ENCODE measurements at places on chromosomes 7 and 10.

GRCh38 chr7:148563583-148564274 lies 26.8 kb upstream of the C7orf33 start:
- DNase-seq: no peak

DNA sequence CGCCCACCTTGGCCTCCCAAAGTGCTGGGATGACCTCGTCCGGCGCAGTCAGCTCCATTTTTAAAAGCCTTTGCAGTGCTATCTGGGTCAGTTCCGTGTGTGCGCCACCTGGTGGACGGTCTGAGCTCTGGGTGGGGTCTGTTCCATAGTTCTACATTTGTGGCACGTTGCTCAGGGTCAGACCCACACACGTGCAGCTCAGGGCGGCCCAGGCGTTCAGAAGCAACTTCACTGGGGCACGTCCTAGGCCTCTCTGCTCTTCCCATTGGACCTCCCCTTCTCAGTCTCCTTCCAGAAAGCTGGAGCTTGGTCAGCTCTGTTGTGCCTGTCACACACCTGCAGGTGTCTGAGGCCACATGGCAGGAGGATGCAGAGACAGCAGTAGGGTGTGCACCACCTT lies 137.9 kb downstream of the DNAJB6 start:
- no peak for DNase-seq

DNA sequence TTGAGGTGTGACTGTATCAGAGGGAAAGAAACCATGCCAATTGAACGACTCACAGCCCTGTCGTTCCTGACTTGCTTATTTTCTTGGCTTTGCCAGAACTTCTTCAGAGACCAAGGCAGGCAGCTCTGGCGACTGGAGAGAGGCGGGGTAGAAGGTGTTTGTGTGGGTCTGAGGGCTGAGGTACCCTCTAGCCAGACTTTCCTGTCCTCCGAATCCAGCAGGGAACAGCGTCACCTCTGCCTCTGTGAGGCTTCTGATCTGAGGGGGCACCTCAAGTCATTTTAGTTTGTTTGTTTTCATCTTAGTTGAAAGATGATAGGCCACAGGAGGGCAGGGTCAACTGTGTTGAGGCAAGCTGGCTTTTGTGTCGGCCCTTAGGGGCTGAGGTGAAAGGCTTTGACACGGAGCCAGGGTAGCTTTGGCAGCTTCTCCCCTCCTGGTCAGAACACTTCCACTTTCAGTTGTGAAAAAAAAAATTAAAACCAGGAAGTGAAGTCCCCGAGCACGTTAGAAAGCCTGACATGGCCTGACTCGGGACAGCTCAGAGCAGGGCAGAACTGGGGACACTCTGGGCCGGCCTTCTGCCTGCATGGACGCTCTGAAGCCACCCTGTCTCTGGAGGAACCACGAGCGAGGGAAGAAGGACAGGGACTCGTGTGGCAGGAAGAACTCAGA lies 1.9 kb downstream of the ACSL5 start:
- peak; percentile 21 for DNase-seq

GRCh38 chr7:134441264-134441663 lies 17.6 kb downstream of the AKR1B1 start:
- no peak for DNase-seq

DNA sequence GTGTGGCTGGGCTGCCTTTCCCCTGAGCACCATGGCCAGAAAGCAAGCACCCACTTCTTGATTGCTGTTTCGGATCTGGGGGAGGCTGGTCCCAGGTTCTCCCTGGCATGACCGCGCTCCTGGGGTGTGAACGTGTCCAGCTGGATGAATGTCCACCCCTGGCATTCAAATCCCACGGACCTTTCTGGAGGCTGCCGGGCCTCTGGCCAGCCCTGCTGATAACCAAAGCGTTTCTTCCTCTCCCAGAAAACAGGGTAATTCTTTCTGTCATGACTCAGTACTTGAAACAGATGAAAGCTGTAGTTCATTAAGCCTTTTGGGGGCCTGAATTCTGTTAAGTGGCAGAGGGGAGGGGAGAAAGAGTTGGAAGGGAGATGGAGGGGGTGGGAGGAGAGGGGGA lies 73.1 kb upstream of the SAMD8 start:
- no peak for DNase-seq

- DNase-seq: no peak
Observed at GRCh38 chr7:31382722-31383121, 42.2 kb upstream of the NEUROD6 start.

DNA sequence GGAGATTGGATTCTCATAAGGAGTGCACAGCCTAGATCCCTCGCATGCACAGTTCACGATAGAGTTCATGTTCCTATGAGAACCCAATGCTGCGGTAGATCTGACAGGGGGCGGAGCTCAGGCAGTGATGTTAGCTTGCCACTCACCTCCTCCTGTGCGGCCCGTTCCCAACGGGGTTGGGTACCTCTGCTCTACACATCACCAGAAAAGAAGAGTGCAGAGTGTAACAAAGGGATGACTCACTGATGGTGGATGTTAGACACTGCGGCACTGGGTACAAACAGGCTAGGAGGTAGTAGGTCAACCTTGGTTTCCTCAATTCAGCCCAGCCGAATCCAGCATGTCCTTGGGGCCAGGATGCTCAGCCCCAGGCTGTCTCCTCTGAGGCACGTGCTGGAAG lies 66.8 kb upstream of the CHST15 start:
- no peak for DNase-seq

DNA sequence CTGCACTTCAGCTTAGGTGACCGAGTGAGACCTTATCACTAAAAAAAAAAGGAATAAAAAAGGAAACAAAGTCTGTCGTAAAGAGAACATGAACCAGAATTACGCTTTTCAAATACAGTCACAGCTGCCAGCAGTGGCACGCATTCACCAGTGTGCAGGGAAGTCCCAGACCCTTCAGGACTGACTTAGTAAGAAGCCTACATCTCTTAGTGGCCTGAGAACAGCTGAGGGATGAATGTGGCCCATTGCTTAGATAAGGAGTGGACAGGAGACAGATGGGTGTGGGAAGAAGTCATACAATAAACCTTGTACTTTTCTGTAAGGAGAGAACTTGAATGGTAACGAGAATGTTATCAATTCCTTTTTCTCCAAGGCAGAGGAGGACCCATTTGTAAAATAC lies 178.5 kb downstream of the JCAD start:
- no peak for DNase-seq

GRCh38 chr7:48964074-48964473 lies 39.7 kb downstream of the CDC14C start:
- no peak for DNase-seq

DNA sequence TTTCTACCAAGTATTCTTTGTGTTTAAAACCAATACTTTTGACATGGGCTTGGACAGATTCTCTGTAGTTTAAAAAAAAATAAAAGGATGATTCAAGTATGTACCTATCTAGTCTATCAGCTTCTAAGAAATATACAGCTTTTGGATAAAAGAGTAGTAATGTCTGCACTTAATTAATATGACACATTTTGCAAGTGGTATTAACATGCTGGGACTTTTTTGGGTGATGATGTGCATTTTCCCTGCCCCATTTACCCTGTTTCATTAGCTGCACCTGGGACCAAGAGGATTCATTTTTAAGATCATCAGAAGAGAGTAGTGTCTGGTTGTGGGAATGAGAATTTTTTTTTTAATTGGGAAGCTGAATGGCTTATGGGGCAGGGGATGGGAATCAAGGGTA lies 236.2 kb upstream of the KLF14 start:
- DNase-seq: no peak

GRCh38 chr7:129675521-129675920 lies 64.0 kb downstream of the NRF1 start:
- DNase-seq: no peak

DNA sequence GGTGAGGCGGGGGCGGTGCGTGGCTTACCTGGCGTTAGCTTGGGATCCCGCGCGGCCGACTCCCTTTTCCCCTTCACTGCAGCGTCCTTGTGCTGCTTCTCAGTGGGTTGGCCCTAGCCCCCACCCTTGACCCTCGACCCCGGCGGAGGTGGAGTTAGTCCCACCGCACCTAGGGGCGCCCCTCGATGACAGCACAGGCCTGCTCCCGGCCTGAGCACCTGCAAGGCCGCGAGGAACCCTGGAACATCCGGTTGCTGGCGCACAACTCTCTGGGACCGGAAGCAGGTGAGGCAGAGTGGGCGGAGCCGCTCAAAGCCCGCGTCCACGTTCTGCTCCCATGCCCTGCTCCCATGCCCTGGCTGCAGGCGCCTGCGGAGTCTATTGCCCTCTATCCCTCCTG lies 266.9 kb downstream of the USP6NL start:
- no peak for DNase-seq

- no peak for DNase-seq
Observed at GRCh38 chr7:135248546-135248945, 14.9 kb downstream of the STRA8 start.

DNA sequence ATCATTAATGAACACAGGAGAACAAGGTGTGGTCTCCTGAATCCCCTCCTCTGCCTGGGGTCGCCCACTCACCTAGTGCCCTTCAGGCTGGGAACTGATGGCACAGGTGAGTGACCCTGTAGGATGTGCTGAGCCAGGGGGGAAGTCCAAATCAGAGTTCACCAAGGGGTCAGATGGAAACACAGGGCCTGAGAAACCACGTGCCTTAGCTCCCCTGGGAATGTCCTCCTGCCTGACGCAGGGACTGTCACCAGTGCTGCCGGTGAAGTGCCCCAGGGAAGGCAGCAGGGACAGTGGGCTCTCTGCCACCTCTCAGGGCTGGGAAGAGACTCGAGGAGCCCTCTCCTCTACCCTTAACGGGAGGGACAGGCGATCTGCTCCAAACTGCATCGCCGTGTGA lies 5.8 kb upstream of the PYROXD2 start:
- DNase-seq: no peak

DNA sequence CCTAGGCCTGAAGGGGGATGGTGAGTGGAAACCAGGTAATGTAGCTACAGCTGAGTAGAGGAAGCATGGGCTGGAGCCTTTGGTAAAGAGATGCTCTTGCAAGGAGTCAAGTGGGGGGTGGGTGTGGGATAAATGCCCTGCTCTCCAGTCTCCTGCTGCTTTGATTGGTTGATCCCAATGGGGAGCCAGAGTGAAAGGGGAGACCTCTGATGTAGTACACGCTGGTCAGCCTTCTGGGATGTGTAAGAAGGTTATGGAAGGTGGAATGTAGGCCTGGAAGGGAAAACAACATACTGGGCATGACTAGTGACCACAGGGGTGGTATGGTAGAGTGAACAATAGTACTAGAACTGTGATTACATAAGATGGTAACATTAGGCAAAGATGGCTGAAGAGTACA lies 44.3 kb downstream of the TET1 start:
- no peak for DNase-seq

DNA sequence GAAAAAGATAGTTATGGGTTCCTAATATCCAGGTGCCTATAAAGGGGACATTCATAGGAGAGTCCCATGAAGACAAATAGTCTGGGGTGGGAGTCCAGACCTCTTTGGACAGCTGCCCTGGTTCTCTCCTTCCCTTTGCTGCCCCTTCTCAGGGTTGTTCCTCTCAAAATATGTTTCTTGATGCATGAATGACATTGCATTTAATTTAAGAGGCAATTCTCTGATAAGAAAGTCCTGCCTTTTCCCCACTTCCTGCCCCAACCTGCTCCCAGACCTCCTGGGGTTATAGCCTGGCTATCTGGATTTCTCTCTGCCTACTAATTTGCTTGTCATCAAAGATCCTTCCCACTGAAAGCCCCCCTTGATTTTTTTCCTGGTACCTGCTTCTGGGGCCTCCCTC lies 12.5 kb upstream of the BTRC start:
- DNase-seq: no peak

GRCh38 chr7:22549051-22549450 lies 49.1 kb upstream of the STEAP1B start:
- no peak for DNase-seq

DNA sequence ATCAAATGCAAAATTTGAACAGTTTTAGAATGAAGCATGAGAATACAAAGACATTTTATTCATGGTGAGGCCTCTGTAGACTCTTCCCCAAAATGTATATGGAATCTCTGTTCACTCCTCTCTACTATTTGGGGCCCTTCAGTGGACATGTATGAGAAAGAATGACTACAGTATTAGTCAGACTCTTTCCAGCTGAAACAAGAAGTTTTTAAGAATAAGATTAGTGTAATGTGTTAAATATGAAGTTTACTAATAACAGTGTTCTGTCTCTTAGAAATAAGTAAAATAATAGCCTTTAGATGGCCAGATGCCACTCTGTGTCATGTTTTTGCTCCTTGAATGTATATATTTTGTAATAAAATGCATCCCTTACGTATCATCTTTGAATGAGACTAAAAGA lies 585.6 kb downstream of the SUGCT start:
- no peak for DNase-seq

DNA sequence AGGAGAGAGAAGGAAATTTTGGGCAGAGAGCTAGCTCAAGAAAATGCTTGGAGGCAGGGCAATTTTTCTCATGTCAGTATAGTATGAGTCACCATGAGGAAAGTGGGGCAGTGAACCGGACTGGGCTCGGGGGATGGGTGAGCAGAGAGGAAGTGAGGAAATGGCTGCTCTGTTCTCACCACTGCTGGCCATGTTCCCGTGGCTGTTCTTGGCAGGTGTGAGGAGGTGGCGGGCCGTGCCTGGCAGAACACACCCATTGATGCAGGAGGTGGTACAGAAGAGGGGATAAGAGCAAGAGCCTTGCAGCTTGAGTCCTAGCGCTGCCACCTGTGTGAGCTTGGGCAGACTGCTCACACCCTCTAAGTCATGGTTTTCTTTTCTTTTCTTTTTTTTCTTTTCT lies 304.4 kb upstream of the LYZL1 start:
- DNase-seq: no peak

DNA sequence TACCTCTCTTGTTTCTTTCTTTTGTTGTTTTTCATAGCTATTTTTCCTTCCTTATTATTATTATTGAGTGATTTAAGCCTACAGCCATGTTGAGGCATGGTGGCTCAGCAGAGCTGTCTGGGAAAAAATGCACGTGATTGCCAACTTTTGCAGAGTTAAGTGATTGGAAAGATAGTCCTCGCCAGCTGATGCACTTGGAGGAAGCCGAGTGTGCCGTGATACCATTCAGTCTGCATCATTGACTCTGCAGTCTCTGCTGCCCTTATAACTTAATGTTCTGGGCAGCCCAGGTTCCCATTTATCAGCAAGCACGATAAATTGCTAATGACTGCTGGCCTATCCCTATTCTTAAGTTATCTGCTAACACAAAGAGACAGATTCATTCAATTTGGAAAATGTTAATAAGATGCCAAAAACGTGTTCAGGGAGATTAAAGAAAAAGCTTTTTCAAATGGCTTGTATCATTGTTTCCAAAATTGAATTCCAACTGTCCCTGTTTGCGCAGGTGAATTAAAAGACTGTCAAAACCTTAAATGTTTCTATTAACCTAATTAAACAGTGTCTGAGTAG lies 232.9 kb upstream of the NPY start:
- no peak for DNase-seq

DNA sequence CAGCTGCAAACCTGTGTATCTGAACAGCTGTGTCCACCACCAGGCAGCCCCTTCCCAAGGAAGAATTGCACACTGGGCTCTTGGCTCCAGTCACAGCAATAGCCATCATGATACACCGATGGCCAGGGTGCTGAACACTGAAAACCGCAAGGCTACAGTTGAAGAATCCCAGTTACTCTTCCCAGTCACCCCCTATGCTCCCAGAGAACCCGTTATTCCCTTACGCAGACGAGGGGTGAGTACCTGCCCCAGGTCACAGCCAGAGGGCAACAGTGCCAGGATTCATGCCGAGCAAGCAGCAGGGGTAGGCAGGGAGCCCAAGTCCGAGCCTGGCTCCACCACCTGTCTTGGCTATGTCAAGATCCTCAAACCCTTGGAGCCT lies 57.8 kb downstream of the RASGEF1A start:
- no peak for DNase-seq
